ENCODE measurements at places on chromosomes 2 and 18.

- DNase-seq = no peak
Measured at GRCh38 chr2:240930631-240931318, 24.6 kb downstream of the CROCC2 start.

- no peak for DNase-seq
Measured at GRCh38 chr2:176781570-176782217, 430.9 kb upstream of the HNRNPA3 start.

DNA sequence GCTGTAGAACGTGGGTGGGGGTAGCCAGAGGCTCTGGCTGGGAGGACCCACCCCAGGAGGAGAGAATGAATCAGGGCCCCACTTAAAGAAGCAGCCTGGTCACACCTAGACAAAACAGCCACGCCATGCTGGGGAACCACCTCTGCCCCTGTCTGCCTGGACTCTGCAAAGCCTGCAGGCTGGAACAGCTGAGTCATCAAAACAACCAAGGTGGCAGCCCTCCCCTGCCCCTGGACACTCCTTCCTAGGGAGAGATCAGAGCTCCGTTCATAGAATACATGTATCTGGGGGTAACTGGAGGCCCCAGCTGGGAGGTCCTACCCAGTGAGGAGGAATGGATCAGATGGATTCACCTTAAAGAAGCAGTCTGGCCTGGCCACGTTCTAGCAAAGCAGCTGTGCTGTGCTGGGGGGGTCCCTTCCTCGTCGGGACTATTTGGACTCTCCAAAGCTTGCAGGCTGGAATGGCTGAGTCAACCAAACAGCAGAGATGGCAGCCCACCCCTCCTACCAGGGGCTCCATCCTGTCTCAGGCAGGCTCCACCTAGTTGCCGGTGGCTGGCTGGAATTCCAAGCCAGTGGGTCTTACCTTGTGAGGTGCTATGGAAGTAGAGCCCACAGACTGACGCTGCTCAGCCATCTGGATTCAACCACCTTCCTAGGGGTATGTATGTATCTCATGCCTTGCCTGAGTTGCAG is 50.5 kb upstream of the NT5C1B start:
- DNase-seq = peak; percentile 6

DNA sequence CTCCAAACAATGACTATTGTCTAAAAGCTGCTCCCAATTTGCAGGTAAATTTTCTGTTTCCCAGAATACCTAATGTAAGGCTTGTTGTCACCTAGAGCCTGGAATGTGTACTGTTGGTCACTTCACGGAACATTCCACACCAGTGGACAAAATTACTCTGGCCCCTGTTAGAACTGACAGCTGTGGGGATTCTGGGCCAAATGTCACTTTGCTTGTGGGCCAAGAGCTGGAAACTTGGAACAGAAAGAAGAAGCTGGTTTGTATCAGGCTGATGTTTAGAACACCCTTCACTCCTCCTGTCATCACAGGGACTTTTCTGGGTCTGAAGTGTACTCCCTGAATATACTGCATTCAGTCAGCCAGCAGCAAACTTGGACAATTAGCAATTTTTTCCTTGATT is 495.6 kb upstream of the SYT4 start:
- no peak for DNase-seq

- no peak for DNase-seq
Measured at GRCh38 chr18:34991561-34991960, 49.7 kb upstream of the MAPRE2 start.

DNA sequence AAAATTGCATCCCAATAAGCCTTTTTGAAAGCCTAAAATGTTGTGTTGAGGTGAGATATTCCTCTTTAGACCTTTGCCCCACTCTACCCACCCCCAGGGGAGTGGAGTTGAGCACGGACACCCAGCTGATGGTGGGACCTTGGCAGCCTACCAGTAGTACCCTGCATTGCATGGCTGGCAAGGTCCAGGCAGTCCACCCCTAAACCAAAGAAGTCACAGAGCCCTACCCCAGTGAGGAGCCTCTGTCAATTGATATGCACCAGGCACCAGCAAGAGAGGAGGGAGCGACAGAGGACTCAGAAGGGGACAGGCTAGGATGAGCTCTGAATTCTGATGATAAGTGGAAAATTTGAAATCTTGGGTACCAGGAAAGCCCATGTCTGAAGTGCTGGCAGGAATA is 38.6 kb downstream of the MARCO start:
- no peak for DNase-seq

DNA sequence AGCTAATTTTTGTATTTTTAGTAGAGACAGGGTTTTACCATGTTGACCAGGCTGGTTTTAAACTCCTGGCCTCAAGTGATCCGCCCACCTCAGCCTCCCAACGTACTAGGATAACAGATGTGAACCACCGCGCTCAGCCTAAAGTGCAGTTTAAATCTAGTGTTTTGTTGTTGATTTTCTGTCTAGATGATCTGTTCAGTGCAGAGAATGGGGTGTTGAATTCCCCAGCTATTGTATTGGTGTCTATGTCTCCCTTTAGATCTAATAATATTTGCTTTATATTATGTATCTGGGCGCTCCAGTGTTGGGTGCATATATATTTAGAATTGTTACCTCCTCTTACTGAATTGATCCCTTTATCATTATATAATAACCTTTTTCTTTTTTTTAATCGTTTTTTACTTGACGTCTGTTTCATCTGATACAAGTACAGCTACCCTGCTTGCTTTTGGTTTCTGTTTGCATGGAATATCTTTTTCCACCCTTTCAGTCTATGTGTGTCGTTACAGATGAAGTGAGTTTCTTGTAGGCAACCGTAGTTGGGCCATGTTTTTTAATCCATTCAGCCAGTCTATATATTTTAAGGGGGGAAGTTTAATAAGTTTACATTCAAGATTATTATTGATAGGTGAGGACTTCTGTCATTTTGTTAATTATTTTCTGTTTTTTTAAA is 34.3 kb downstream of the GALM start:
- DNase-seq = no peak

All from PC-3 (cell line).